SK-N-DZ (cell line): ENCODE measurements at places on chromosomes 4 and X.

DNA sequence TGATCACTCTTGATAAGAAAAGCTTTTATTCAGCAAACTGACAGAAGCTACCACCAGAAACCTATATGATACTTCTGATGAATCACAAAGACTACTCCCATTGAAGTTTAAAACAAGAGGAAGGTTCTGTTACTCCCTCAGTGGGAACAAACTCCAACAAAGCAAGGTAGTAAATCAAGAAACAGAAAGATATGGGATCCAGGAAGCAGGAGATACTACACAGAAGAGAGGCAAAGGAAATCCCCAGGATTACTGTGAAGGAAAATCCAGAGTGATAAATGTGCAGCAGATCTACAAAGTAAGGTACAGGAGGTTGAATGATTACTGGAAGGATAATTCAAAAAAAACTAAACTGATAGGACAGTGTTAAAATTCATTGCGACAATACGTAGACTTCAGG, 222.4 kb downstream of the HHIP start:
- DNase-seq = no peak

DNA sequence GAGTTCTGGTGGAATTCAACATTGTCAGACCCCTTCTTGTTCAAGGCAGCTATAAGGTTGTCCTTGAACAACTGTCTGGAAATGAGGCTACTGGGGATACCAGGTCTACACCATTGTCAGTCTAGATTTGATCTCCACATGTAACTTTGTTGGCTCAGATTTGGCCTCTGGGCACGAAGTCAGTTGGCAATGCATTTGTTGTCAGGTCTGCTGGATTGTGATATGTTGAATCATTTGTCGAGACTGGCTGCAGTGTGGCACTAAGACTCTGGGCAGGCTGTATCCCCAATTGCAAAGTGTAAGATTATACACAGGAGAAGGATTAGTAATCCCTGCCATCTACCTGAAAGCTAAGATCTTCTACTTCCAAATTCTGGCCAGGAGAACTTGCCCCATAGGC, 26.5 kb downstream of the ZNF81 start:
- DNase-seq = no peak

GRCh38 chrX:109590176-109590575, 34.8 kb downstream of the KCNE5 start:
- no peak for DNase-seq

- no peak for DNase-seq
Observed at GRCh38 chrX:40260146-40260747, 162.5 kb upstream of the BCOR start.

DNA sequence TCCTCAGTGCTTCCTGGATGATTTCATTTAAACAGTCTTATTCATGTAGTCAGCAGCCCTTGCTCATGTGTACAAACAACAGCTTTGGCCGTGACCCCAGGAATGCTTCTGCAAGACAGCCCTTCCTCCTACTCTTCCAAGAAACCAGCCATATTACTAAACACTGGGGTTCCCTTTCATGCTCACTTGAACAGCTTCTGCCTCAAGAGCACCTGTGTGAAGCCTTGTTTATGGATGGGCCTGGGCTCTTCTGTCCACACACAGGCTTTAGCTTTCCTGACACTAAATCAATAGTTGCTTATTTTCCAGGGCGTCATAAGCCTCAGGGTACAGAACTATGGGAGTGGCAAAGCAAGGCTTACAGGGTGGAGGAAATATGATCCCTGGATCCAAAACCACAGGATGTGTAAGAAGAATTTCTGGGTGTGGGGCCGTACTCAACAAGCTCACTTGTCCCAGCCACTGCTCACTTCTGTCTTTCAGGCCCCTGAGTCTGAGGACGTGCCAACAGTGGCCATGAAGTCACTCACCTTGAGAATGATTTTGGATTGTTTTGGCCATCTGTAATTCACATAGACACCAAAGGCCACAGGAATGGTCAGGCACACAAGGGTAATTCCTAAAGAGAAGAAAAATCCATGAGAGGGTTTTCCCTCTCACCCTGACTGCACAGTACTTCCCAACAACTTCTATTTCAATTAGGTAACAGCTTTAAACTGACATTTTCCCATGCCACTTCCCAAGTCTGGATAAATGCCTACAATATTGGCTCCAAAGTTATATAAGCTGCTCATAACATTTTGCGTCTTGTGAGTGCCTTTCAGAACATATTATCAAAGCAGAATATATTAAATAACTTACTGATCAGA, 17.7 kb downstream of the SLC10A6 start:
- DNase-seq = no peak

- DNase-seq = no peak
Observed at GRCh38 chr4:129218897-129219296, 122.9 kb downstream of the C4orf33 start.

DNA sequence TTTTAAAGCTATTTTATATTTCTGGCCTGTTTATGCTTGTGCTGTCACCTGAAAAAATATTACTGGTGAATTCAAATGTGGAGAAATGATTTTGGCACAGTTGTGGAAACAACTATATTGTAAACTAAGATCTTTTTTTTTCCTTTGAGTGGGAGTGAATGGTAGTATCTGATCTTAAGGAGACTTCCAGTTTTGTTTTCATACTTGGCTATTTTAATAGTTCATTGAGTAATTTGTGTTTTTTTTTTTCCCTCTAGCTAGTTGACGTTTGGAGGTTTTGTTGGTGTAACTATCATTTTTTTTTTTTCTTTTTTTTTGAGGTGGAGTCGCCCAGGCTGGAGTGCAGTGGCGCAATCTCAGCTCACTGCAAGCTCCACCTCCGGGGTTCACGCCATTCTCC, 10.5 kb downstream of the STAG2 start:
- no peak for DNase-seq

DNA sequence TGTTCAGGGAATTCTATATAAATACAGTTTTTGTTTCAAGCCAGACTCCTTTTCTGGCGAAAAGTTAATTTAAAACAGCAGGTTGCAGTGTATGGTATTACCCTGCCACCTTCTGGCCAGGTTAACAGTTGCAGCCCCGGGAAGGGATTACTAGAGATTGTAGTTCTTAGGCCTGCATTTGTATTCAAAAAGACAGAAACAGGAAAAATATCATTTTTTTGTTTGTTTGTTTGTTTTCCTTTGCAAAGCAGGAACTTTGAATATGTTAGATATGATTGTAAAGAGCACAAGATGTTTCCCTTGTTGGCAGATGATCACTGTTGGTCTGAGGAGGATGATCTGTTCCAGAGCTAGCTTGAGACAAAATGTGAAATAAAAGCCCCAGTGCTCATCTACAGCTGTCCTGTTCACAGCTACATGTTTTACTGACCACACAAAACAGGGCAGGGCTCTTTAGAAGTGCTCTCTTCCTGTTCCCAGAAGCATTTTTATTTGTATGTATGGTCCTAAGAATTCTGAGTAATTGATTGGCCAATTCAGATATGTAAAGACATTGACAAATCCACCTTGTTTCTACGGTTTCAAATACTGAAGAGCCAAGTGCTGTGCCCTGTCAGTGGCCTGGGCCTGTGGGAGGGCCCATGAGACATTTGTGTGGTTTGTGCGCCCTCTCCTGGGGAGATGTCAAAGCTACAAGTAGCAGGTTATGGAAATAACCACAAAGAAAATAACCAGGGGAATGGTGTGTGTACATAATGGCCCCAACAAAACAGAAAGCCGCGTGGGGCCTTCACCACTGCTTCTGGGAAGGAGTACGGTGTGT, 57.9 kb downstream of the CLDN22 start:
- DNase-seq = peak; percentile 64

DNA sequence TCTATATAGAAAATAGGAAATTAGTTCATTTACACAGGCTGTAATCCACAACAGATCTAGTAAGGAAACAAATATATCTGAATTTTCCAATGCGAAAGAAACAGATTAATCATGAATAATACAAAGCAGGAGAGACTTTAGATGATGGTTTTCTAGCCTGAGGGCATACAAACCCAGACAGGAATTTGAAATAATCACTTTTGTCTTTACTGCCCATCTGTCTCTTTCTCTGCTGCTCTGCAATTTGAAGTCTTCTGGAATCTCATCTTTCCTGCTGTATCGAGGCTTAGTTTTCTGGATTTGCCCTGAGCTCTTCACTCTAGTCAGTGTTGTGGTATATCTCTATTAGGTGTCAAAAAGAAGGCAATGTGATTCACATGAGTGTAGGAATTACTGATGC, 711.8 kb upstream of the FAM241A start:
- no peak for DNase-seq

- no peak for DNase-seq
Observed at GRCh38 chrX:373641-374471, 12.9 kb downstream of the PPP2R3B start.

- no peak for DNase-seq
Observed at GRCh38 chr4:159110961-159111360, 8.1 kb downstream of the RAPGEF2 start.

DNA sequence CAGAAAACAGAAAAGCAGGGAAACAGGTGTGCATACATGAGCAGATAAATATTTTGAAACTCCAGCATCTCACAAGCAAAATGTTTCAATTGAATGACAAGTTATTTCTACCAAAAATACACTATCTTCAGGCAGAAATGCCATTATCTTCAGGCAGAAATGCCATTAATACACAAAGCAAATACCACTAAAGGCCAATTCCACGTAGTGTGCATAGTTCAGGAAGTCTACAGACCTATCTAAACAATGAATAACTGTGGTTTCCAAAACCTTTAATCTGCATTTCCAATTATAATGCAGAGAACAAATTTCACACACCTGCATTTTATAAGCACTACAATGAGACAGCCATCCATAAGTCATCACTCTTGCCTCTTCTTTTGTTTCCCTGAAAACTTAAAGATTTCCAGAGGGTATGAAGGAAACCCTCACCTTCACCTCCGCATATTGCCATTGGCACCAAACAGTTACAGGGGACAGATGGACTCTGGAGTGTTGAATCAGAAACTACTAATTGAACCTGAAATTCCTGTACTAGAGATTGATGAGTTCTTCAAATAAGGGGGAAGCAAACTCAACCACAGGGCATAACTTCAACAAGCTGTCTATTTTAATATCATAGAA, 179.0 kb downstream of the PDGFC start:
- no peak for DNase-seq

- DNase-seq = no peak
Observed at GRCh38 chr4:184475498-184475897, 1.1 kb upstream of the IRF2 start.

DNA sequence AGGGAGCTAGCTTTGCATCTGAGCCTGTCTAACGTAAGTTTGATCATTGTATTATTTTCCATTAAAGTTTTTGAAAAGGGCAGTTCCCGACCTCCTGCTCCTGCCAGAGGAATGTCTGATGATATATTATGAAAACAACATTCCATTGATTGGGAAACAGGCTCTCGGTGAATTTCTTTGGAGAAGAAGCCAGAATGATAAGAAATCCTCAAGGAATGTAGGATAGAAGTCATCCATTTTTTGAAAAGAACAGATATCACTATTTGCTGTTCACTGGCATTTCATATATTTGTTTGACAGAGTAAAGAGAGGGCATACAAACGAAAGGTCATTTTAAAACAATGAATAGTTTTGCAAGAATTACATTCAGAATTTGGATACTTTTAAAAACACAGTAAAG, 781.0 kb upstream of the HTR2C start:
- DNase-seq = no peak

DNA sequence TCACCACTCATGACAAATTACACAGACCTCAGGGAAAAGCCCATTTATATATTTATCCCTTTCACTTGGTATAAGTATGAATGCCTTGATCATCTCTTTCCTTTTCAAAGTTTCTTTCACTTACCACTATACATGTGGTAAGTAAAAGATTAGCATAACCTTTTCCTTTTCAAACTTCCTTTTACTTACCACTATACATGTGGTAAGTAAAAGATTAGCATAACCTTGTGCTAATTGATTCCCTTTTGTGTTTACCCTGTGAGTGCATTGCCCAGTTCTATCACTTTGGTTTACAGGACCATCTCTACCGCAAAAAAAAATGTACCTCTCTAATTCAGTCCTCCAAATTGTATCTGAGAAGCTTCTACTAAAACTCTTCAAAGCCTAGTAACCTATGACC, 32.7 kb upstream of the TCEANC start:
- DNase-seq = no peak

DNA sequence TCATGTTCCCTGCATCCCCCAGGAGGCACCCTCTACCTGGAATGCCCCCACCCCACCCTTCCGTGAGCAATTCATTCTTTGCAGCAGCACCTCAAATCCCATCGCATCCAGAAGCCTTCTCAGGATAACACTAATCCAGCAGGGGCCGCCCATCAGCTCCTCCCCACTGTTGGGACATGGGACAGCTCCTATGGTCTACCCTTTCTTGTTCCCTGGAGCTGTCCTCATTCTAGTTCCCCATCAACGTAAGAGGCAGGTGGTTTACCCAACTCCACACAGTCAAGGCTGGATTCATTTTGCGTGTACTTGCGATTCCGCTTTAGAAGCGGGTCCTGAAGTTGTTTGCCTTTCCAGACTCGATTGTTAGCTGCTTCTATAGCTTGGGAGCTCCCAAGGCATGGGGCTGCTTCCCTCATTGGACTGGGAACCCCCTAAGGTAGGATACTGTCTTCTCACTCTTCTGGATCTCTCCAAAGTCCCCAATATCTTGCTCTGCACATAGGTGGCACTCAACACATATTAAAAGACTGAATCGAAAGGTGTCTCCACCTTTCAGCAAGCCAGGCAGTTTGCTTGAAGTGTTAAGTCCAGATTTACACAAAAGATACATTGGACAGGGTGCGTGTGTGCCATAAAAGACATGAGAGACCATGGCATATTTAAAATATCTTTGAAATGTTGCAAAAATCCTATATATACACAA, 942 bp upstream of the APLN start:
- DNase-seq = no peak

- no peak for DNase-seq
Observed at GRCh38 chr4:185712350-185713024, 99.5 kb downstream of the SORBS2 start.

DNA sequence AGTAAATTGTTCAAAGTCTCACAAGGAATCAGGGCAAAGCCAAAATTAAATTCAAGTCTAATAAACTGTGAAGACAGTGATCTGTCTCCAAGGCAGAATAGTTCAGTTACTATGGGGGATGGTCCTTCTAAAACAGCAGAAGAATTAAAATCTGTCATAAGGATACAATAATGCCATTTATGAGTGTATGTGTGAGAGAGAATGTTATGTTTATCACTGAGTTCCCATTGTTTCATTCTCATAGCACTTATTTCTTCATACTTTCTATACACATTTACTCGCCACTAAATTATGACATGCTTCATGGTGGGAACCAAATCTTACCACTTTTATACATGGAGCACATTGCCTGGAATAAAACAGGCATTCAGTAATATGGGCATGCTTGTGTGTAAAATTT, 102.5 kb downstream of the AMMECR1 start:
- no peak for DNase-seq

DNA sequence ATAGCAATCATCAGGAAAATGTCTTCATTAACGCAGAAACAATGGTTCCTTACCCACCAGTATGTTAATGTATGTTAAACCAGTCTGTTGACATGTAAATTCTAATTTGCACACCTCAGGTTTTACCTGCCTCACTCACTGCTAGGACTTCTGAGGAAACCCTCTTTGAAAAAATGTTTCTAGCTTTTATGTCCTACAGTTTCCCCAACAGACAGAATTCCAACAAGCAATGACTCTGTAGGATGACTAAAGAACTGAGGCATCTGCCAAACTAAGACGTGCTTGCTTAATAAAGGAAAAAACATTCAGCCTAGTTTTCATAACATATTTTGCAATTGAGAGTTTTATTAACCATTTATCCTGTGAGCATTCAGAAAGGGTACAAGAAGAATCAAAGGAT, 20.6 kb upstream of the SOX3 start:
- no peak for DNase-seq
